ENCODE measurements at places on chromosomes 7 and 10. TPM values are rescaled to one million over a fixed set of nuclear protein-coding genes. Genes with fewer than 3 reads are reported as not detected.
A peak's percentile ranks its signal among the peaks of the same experiment; 100 is the strongest.

The TUBB8 gene
- total RNA-seq, result not detected

The H2BK1 gene
- not detected for total RNA-seq

DNA sequence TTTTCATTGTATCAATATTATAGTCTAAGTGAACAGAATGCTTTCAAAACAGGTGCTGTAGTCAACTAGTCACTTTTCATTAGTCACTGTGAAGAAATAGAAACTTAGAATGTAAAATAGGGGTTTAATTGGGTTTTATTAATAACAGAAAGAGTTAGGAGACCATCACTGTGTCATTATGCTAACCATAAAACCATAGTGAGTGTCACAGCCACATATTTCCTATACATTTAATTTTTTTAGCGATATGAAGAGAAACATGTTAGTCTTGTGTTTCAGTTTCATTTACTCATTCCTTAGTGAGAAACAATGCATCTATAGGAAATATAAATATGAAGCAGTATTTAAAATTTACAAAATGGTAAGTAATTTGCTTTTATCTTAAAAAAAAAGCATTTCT lies 22.2 kb downstream of the SPAG6 start:
- H3K4me3 ChIP-seq, result no peak overlapping the region
- H3K27ac ChIP-seq, result no peak overlapping the region
- no peaks in the 10 kb centered on the region for H3K36me3 ChIP-seq
- no peaks in the 10 kb centered on the region for H3K27me3 ChIP-seq

- no peak overlapping the region for H3K4me3 ChIP-seq
- no peaks in the 10 kb centered on the region for H3K36me3 ChIP-seq
- no peaks in the 10 kb centered on the region for H3K27me3 ChIP-seq
- H3K27ac ChIP-seq, result no peak overlapping the region
- H3K4me1 ChIP-seq, result no peaks in the 10 kb centered on the region
Measured at GRCh38 chr10:48429309-48429708, 122.8 kb downstream of the MAPK8 start.

- no peak for DNase-seq
- no peaks in the 10 kb centered on the region for H3K27me3 ChIP-seq
- H3K4me1 ChIP-seq, result no peaks in the 10 kb centered on the region
- no peaks in the 10 kb centered on the region for H3K36me3 ChIP-seq
Measured at GRCh38 chr10:123462756-123463155, 203.4 kb upstream of the GPR26 start.

- no peaks in the 10 kb centered on the region for H3K36me3 ChIP-seq
- no peak overlapping the region for H3K27ac ChIP-seq
- H3K4me1 ChIP-seq, result peaks cover 8% of the 10 kb centered on the region
Measured at GRCh38 chr7:106031300-106032035, 68.4 kb downstream of the CDHR3 start.

GRCh38 chr10:132175907-132176581 lies 10.7 kb upstream of the DPYSL4 start:
- H3K27ac ChIP-seq, result no peak overlapping the region
- peaks cover 2% of the 10 kb centered on the region for H3K27me3 ChIP-seq
- H3K4me1 ChIP-seq, result no peaks in the 10 kb centered on the region
- no peaks in the 10 kb centered on the region for H3K36me3 ChIP-seq
- no peak overlapping the region for H3K4me3 ChIP-seq

GRCh38 chr10:79340646-79341244 lies 6.5 kb upstream of the PPIF start:
- H3K4me3 ChIP-seq, result no peak overlapping the region
- peaks cover 6% of the 10 kb centered on the region for H3K4me1 ChIP-seq
- no peak for DNase-seq
- H3K27ac ChIP-seq, result no peak overlapping the region

GRCh38 chr10:91545838-91546237 lies 87.0 kb downstream of the PPP1R3C start:
- H3K27ac ChIP-seq, result no peak overlapping the region
- H3K27me3 ChIP-seq, result no peaks in the 10 kb centered on the region

DNA sequence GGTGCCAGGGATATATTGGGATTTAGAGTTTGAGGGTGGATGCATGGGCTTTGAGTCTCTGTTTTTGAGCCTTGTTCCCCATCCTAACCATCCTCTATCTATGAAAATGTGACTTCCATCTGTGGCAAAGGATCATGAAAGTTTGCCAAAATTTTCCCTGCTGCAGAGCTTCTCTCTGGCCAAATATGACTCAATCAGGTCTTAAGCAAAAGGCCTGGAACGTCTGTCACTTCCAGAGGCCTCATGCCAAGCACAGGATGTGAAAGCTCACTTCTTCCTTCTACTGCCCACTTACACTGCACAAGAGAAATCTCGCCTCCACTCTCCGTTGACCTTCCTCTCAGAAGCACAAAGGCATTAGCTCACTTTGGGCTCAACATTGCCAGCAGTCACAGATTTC lies 696.9 kb upstream of the NRP1 start:
- no peaks in the 10 kb centered on the region for H3K36me3 ChIP-seq
- DNase-seq, result peak; percentile 71
- H3K27ac ChIP-seq, result no peak overlapping the region
- peaks cover 3% of the 10 kb centered on the region for H3K4me1 ChIP-seq

GRCh38 chr7:16754856-16755317 lies 1.3 kb downstream of the TSPAN13 start:
- H3K4me3 ChIP-seq, result peak overlapping the region; percentile 68
- no peaks in the 10 kb centered on the region for H3K36me3 ChIP-seq
- no peak overlapping the region for H3K27ac ChIP-seq
- no peak for DNase-seq

DNA sequence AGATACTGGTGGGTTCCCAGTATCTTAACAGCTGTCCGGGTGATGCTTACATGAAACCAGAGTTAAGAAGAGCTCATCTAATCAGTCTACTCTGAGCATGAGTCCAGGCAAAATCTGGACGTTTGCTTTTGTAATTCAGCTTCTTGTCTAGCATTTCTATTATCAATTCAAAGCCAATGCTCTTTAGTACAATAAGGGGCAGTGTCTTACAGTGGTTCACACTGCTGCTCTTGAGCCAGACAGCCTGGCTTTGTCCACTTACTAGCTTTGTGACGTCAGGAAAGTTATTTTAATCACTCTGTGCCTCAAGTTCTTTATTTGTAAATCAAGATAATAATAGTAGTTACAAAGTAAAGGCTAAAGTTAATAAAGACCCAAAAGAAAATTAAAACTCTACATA lies 227.3 kb upstream of the TCF7L2 start:
- no peaks in the 10 kb centered on the region for H3K27me3 ChIP-seq
- DNase-seq, result no peak
- H3K27ac ChIP-seq, result no peak overlapping the region
- no peaks in the 10 kb centered on the region for H3K36me3 ChIP-seq
- H3K4me3 ChIP-seq, result no peak overlapping the region

- no peak for DNase-seq
- H3K4me3 ChIP-seq, result no peak overlapping the region
- H3K4me1 ChIP-seq, result peaks cover 24% of the 10 kb centered on the region
- peak overlapping the region; percentile 12 for H3K27ac ChIP-seq
- no peaks in the 10 kb centered on the region for H3K36me3 ChIP-seq
Measured at GRCh38 chr10:7405637-7406036, 5.2 kb downstream of the SFMBT2 start.

GRCh38 chr7:31316876-31317275 lies 23.6 kb downstream of the NEUROD6 start:
- H3K36me3 ChIP-seq, result no peaks in the 10 kb centered on the region
- no peak overlapping the region for H3K4me3 ChIP-seq
- no peak overlapping the region for H3K27ac ChIP-seq

DNA sequence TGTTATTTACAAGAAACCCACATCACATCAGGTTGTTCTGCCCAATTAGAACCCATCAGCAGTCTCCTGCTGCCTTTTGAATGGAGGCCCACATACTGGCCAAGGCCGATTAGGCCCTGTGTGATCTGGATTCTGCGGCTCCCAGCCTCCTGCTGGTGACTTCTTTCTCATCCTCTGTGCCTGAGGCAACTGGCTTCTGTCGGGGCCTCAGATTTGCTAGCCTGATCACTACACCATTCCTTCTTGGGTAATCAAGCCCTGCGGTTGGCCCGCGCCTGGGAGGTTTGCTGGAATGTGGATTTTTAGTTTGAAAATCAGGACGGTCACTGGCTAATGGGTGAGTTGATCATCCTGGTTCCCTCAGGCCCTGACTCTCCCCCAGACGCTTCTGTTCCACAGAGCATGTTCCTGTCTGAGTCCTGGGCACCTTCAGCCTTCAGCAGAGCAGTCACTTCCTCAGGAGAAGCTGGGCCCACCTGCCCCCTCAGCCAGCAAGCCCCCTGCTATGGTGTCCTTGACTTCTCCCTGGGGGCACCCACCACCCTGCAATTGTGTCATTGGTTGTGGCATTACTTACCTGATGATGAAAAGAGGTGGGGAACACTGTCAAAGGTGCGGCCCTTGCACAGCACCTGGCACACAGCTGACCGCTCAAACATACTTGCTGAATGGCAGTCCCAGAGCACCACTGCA lies 207.6 kb downstream of the PHTF2 start:
- no peak for DNase-seq
- no peaks in the 10 kb centered on the region for H3K27me3 ChIP-seq
- no peaks in the 10 kb centered on the region for H3K36me3 ChIP-seq
- H3K4me1 ChIP-seq, result no peaks in the 10 kb centered on the region
- no peak overlapping the region for H3K4me3 ChIP-seq

GRCh38 chr7:151642746-151643145 lies 123.1 kb upstream of the RHEB start:
- no peaks in the 10 kb centered on the region for H3K36me3 ChIP-seq
- no peak overlapping the region for H3K4me3 ChIP-seq
- H3K27ac ChIP-seq, result no peak overlapping the region
- no peaks in the 10 kb centered on the region for H3K27me3 ChIP-seq
- no peak for DNase-seq
- no peaks in the 10 kb centered on the region for H3K4me1 ChIP-seq

DNA sequence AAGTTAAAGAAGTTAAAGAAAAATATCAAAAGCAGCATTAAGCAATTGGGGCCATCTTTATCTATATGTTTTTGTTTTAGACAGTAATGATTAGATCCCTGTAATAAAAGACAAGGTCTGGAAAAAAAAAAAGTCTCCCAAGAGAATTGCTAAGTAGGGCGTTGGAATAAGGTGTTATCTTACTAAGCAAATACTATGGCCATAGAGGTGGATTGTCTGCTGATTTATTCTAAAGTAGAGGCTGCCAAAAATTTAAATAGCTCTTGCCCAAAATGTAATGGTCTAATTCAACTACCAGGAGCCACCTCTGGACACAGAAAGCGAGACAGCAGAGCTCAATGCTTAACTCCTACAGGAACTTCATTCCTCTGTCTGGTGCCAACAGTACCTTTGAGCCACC lies 71.6 kb downstream of the HERPUD2 start:
- H3K36me3 ChIP-seq, result no peaks in the 10 kb centered on the region
- H3K27ac ChIP-seq, result no peak overlapping the region
- H3K27me3 ChIP-seq, result no peaks in the 10 kb centered on the region
- H3K4me1 ChIP-seq, result no peaks in the 10 kb centered on the region
- DNase-seq, result no peak

GRCh38 chr7:135349746-135350145 lies 116.1 kb downstream of the STRA8 start:
- H3K4me3 ChIP-seq, result no peak overlapping the region
- no peak for DNase-seq
- H3K27me3 ChIP-seq, result no peaks in the 10 kb centered on the region
- no peaks in the 10 kb centered on the region for H3K36me3 ChIP-seq

DNA sequence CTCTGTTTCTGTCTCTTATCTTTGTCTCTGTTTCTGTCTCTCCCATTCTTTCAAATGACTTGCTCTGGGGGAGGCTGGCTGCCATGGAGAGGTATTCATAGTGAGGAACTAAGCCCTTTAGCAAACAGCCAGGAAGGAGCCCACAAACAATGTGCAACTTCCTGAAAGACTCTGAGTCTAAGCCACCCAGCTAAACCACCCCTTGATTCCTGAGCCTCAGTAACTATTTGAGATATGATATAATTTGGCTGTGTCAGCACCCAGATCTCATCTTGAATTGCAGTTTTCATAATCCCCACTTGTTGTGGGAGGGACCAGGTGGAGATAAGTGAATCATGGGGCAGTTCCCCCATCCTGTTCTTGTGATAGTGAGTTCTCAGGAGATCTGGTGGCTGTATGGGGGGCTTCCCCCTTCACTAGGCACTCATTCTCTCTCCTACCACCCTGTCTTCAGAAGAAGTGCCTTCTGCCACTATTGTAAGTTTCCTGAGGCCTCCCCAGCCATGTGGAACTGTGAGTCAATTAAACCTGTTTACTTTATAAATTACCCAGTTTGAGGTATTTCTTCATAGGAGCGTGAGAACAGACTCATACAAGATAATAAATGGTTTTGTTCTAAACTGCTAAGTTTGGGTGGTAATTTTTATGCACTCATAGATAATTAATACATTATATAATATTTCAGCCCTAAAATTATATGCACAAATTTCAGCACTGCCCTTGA lies 121.2 kb upstream of the FOXP2 start:
- no peaks in the 10 kb centered on the region for H3K4me1 ChIP-seq
- no peaks in the 10 kb centered on the region for H3K27me3 ChIP-seq
- no peak overlapping the region for H3K27ac ChIP-seq
- no peak overlapping the region for H3K4me3 ChIP-seq
- no peaks in the 10 kb centered on the region for H3K36me3 ChIP-seq

- no peak overlapping the region for H3K4me3 ChIP-seq
- H3K27ac ChIP-seq, result no peak overlapping the region
- DNase-seq, result no peak
- H3K27me3 ChIP-seq, result no peaks in the 10 kb centered on the region
Measured at GRCh38 chr7:45601094-45601493, 26.9 kb downstream of the ADCY1 start.
